ENCODE measurements at places on chromosomes 7 and 10. TPM values are rescaled to one million over a fixed set of nuclear protein-coding genes. Genes with fewer than 3 reads are reported as not detected.

DNA sequence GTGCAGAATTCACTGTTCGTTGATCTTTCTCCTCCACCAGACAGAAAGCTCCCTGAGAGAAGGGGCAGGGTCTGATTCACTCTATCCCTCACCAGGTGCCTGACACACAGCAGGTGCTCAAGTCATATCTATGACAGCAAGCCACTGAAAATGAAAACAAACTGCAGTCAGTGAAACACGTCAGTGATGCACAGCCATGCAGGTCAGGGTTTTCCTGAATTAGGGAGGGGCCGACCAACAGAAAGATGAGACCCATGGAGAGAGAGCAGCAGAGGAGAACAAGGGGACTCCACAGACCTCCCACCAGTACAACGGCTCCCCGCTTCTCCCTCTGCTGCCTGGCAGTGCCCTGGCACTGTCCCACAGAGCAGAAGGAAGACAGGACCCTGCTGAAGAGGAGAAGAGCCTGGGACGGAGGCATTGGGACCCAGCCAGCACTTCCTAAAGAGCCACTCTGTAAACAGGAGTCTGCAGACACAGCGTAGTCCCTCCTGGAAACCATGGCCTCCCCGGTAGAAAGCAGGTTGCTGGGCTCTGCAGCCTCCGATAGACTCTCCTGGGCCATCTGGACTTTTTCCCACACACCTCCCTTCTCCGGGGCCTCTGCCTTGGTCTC, 50.3 kb downstream of the FAM53B start:
- DNase-seq = no peak

DNA sequence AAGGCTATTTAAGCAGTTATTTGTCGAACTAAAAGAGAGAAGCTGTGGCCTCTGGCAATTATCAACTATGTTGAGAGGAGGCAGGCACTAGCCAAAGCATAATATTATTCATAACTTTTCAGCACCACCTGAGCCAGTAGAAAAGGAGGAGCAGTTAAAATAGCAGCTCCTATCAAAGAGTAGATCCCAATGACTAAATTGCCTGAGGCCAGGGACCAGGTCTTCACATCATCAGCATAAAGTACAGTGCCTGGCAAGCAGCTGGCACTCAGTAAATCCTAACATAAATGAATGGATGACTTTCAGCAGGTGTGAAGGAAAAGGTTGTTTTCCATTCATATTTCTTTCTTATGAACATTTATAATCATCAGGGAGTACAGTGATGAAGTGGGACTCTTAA, 309.0 kb upstream of the IMMP2L start:
- DNase-seq = no peak

GRCh38 chr10:103949728-103950127, 17.2 kb upstream of the SLK start:
- no peak for DNase-seq

DNA sequence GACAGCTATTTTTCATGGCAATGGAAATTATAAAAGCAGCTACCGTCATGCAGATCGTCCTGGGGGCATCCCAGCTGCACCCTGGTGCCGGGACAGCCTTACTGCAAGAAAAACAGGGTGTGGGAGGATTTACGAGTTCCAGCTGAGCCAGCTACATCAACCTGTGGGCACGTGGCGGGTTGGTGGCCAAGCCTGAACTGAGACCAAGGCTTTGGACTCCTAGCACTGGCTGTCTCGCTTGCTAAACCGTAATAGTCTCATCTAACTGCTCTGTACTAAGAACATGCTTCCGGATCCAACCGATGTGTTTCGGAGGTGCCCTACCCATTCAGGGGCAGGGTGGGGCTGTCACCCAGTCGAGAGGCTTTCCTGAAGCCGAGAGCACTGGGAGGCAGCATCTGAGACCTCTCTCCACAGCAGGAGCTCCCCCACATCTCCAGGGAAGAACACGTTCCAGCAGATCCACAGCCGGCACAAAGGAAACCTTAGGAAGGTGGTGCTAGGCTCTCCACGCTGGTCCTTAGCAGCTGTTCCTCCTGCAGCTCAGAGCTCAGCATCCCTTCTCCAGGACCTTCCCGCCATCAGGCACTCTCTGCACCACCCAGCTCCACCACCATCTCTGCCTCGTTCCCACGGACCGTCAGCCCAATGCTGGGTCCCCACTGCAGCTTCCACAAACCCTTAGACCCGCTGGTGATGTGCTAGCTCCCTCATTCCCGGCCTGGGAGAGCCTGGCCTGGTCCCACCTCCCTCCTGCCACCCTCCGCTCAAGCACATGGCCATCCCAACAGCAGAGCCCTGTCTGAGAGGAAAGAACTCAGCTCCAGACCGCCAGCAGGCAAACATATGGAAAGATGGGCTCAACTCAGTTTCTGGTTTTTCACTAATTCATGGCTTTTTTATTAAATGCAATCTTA, 158.5 kb downstream of the PTPRN2 start:
- no peak for DNase-seq

GRCh38 chr7:138316421-138317043, 143.5 kb upstream of the TRIM24 start:
- DNase-seq = no peak

DNA sequence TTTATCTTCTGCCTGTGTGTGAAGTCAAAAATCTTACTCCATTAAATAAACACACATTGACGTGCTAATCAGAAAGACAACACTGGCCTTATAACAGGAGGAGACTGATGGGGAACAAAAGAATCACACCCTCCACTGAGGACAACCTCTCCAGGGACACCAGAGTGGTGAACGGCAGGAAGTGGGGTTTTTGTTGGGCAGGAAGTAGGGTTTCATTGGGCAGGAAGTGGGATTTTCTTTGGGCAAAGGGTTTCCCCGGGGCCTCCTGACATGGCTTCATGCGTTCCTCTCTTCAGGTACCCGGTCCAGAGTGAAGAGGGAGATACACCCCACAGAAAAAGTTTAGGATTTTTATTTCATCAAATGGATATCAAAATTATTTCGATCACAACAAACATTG, 30.6 kb downstream of the ADARB2 start:
- DNase-seq = no peak

- no peak for DNase-seq
Observed at GRCh38 chr10:70348228-70348850, 34.1 kb downstream of the LRRC20 start.

- DNase-seq = no peak
Observed at GRCh38 chr10:35598379-35598778, 6.8 kb upstream of the GJD4 start.

- no peak for DNase-seq
Observed at GRCh38 chr7:13144673-13145072, 457.2 kb downstream of the ARL4A start.

The MYO3A gene
- total RNA-seq = not detected

The JAZF1 gene
- 19.0 TPM for total RNA-seq

Data from activated T-cell treated with anti-CD3 and anti-CD28 coated beads, Interleukin-2, amount 50 U/mL, for 4 hours (primary cell).